T-helper 2 cell (primary cell): ENCODE measurements at places on chromosomes 2 and 18.

DNA sequence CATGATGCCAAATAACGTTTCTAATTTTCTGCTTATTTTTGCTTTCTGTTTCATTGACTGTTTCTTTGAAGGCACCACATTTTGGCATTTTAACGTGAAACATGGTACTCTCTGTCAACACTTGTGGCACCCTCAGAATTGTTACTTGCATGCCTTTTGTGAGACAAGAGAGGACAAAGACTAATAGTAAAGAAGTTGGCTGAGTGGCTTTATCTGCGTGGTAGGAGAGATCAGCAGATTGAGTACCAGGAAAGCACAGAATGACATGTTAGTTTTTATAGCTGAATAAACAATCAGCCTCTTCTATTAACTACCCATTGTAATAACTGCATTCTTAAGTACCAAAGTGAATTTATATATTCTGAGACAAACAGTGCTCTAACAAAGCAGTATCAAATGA is 8.6 kb downstream of the ZNF638 start:
- no peak for DNase-seq

DNA sequence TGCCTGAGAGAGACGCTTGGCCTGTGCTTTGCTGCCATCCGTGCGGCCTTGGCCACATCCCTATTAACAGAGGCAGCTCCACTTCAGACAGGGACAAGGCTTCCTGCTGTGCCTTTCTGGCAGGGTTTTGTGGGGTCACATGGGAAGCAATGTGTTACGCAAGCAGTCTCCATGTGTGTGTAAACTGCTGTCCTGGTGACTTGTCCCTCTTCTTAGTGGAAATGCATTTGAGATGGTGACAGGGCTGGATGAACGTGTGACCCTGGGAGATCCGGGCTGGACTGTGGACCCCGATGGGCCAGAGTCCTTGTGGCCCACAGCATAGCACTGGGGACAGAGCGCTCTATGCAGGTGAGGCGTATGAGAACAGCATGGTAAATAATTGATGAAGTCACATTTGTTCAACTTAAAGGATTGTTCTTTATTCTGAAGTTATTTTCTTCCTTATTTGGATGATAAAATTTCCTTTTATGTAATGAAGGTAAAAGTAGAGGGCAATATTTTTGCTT is 23.2 kb downstream of the ASB1 start:
- DNase-seq = no peak

GRCh38 chr18:68817584-68817983 is 19.7 kb downstream of the CCDC102B start:
- no peak for DNase-seq

- no peak for DNase-seq
Measured at GRCh38 chr2:227826019-227826521, 12.4 kb downstream of the CCL20 start.

DNA sequence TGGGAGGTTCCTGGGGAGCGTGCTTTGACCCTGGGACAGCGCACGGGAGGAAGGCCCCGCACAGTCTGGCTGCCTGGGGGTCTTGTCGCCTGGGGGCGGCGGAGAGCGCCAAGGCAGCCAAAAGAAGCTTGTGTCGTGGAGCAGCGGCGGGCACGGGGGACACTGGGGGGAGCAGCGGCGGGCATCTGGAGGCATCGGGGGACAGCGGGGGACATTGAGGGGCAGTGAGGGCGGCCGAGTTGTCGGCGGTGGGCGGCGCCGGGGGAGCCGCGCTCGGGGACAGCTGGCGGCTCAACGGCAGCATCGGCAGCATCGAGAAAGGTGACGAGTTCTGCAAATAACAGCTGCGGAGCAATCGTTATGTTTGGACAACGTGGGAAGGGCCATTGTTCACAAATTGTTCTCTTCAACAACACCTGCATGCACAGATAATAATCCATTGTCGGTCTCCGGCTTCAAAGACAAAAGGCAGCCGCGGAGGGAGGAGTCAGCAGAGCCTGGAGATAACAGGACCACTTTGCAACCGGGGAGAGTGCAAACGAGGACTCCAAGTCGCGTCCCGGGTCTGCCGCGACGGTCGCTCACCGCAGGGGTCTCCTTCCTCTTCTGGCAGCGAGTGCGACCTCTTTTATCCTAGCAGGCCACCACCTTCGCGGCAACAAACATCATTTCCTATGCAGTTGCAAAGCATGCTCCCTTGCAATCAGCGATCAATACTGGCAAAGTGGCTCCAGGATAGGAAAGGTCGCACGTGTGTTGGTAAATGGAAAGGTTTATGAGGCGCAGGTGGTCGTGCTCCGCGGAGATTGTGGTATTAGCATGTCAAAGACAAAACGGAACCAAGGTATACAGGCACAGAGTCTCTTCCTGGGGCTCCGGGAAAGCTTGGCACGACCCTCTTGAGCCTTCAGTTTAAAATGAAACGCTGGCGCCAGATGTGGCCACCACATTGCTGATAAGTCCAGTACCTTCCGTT is 132.3 kb upstream of the DLX2 start:
- DNase-seq = peak; percentile 19

DNA sequence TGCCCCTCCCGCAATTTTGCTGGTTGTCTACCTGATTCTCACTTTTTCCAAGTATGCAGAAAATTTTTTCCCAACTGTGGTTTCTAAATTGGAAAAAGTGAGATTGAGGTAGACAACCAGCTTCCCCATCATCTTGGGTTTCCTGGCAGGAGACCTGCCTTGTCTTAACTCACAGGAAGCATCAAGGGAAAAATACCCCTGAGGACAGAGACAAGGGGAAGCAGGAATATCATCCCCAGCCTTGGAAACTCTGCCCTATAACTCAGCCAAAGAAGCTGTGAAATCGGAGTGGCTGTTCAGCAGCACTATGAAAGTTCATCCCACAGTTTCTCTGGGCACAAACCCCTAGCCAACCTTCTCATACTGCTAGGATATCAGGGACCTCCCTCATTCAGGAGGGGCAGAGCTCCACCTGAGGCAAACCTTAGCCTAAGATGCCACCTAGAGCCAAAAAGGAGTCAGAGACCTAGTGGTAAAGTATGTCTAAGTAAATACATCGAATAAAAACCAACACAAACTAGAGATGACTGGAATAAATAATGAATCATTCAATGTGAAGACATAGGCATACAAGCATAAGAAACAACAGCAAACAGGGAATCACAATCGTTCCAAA is 68.2 kb downstream of the ZSWIM2 start:
- no peak for DNase-seq

DNA sequence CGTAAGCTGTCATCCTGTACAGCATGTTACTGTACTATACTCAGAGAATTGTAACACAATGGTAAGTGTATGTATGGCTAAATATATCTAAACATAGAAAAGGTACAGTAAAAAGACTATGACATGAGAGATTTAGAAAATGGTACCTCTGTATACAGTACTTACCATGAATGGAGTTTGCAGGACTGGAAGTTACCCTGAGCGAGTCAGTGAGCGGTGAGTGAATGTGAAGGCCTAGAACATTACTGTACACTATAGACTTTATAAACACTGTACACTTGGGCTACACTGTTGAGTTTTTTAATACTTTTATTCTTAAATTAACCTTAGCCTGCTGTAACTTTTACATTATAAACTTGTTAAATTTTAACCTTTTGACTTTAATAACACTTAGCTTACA is 1.5 kb downstream of the DDX18 start:
- DNase-seq = no peak

GRCh38 chr18:61062258-61062657 is 271.0 kb upstream of the CDH20 start:
- DNase-seq = no peak

DNA sequence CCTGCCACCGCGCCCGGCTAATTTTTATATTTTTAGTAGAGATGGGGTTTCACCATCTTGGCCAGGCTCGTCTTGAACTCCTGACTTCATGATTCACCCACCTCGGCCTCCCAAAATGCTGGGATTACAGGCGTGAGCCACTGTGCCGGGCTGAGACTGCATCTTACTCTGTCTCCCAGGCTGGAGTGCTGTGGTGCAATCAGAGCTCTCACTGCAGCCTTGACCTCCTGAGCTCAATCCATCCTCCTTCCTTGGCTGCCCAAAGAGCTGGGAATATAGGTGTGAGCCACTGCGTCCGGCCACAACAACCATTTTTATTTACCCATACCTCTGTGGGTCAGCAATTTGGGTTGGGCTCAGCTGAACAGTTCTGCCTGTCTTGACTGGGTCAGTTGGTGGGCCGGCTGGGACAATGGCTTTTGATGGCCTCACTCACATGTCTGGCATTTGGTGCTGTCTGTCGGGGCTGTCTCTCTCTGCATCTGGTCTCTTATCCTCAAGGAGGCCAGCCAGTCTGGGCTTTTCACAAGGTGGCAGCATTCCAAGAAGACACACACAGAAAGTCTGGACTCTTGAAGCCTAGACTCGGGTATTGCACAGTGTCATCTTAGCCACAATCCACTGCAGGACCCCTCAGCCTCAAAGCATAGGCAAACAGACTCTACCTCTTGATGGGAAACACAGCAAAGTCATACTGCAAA is 116.8 kb upstream of the GATA6 start:
- DNase-seq = no peak

GRCh38 chr2:41127351-41127750 is 675.5 kb upstream of the SLC8A1 start:
- no peak for DNase-seq

- no peak for DNase-seq
Measured at GRCh38 chr2:51224790-51225189, 192.9 kb upstream of the NRXN1 start.

DNA sequence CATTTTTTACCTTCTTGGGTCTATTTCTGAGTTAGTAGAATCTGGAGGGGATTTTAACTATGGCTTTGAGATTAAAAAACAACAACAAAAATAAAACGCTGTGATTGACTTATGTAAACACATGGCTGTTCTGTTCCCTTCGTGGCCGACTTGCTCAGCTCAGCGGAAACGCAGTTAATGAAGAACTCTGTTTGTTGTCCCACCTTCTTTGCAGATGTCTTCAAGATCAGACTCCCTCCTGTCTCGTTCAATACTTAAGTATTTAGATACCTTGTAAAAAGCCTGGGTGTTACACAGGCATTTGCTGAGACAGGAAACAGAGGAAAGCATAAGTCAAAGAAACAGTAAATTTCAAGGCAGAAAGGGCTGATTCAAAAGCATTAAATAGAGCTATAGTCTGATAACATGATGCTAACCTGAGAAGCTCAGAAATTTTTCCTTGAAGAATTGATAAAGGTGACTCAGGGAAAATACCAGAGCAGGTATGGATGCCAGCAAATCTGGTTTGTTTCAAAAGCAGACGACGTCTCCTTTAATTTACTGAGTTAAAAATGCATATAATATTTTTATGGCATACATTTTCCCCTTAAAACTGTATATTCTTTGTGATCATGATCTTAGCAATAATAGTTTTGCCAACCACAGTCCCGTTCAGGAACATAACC is 21.7 kb upstream of the POLI start:
- no peak for DNase-seq
